Type B pancreatic cell (in vitro differentiated cells): ENCODE measurements at places on chromosomes 2 and 18. TPM values are rescaled to one million over a fixed set of nuclear protein-coding genes. Genes with fewer than 3 reads are reported as not detected.
A peak's percentile ranks its signal among the peaks of the same experiment; 100 is the strongest.

RAB6C gene
- total RNA-seq: 0.29 and 0.50 TPM in 2 replicates

CLIP4 gene
- total RNA-seq: 12.1 and 14.7 TPM in 2 replicates

DNA sequence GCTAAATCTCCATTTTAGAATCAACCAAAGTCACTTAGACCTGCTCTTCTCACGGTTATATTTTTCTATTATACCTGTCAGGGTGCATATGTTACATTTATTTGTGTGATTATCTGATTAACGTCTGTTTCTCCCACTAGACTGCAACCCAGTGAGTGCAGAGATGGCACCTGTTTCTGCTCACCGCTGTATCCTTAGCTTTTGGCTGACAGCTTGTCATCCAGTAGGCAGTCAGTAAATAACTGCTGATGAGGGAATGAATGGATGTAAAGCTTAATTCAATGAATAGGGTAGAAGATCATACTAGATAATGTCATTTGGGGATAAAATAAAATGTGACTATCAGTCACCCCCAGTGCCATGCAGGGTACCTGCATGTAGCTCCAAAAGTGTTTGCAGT lies 6.9 kb upstream of the CHRNA1 start:
- H3K27ac ChIP-seq: no peak overlapping the region
- peaks cover 4% of the 10 kb centered on the region for H3K27me3 ChIP-seq
- no peak overlapping the region for H3K4me3 ChIP-seq
- H3K4me1 ChIP-seq: peaks cover 17% of the 10 kb centered on the region
- no peaks in the 10 kb centered on the region for H3K36me3 ChIP-seq

DNA sequence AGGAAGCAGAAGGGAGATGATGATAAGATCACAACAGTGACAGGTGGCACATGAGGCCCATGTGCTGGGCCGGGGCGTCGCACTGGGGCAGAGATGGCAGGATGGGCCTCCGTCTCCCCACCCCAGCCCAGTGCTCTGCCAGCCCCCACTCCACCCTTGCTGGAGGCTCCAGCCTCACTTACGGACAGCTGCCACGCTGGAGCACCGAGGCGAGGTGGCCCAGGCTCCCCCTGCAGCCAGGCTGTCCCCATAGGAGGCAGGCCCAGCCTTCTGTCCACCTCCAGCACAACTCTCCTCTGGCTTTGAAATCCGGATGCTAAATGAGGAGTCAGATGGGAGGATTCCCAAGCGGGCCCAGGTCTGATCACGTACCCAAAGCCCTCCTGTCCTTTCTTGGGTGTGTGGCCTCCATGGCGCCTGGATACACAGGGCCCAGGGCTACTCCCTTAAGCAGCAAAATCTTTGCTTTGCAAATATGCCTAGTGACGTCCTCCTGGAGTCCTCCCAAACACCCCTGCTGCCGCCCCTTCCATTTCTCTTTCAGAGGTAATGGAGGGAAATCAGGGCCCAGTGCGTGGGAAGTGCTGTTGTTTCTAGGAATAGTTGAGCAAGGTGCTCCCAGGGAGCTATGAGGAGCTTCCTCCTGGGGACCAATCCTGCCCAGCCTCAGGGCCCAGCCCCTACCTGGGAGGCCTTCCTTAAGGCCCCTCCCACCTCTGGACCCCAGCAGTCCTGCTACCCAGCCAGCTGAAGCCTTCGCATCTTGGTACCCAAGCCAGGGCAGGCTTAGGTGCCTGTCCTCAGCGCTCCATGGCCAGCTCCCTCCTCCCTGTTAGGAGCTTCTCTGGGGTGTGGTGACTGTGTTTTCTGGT lies 170.4 kb upstream of the MYCN start:
- H3K4me3 ChIP-seq: no peak overlapping the region
- peaks cover 34% of the 10 kb centered on the region for H3K4me1 ChIP-seq
- no peaks in the 10 kb centered on the region for H3K27me3 ChIP-seq
- no peak for DNase-seq
- H3K27ac ChIP-seq: no peak overlapping the region

- no peak overlapping the region for H3K27ac ChIP-seq
- no peaks in the 10 kb centered on the region for H3K27me3 ChIP-seq
- H3K4me3 ChIP-seq: no peak overlapping the region
- H3K4me1 ChIP-seq: no peaks in the 10 kb centered on the region
These were observed 141.5 kb downstream of the SPHKAP start for GRCh38 chr2:228039752-228040534.

- no peaks in the 10 kb centered on the region for H3K36me3 ChIP-seq
- no peaks in the 10 kb centered on the region for H3K4me1 ChIP-seq
- H3K27me3 ChIP-seq: peaks cover 16% of the 10 kb centered on the region
- DNase-seq: no peak
These were observed 106.4 kb upstream of the CCDC85A start for GRCh38 chr2:56077359-56077915.

DNA sequence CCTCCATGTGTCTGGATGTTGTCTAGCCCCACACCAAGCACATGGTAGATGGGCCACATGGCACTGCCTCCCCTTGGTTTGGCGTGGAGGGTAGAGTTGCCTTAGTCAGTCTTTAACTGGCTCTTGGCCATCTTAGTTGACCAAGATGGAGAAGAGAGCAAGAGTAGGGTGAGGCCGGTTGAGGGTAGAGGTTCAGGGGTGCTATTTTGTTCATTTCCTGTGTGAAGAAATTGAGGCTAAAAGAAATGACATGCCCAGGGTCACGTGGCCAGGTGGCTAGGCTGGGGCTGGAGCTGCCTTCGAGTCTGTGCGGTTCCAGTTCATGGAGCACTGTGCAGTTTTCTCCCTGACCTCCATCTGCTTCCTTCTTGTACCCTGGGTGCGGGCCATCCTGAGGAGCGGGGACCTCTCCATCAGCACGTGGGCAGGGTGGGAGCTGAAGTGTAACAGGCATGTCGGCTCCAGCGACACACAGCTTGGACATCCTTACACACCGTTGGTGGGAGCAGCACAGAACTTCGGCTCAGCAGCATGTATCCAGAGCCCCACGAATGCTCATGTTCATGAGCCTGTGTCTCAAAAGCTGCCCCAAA lies 213.2 kb downstream of the GBX2 start:
- peaks cover 16% of the 10 kb centered on the region for H3K36me3 ChIP-seq
- no peak overlapping the region for H3K27ac ChIP-seq
- peaks cover 23% of the 10 kb centered on the region for H3K4me1 ChIP-seq
- no peak overlapping the region for H3K4me3 ChIP-seq

DNA sequence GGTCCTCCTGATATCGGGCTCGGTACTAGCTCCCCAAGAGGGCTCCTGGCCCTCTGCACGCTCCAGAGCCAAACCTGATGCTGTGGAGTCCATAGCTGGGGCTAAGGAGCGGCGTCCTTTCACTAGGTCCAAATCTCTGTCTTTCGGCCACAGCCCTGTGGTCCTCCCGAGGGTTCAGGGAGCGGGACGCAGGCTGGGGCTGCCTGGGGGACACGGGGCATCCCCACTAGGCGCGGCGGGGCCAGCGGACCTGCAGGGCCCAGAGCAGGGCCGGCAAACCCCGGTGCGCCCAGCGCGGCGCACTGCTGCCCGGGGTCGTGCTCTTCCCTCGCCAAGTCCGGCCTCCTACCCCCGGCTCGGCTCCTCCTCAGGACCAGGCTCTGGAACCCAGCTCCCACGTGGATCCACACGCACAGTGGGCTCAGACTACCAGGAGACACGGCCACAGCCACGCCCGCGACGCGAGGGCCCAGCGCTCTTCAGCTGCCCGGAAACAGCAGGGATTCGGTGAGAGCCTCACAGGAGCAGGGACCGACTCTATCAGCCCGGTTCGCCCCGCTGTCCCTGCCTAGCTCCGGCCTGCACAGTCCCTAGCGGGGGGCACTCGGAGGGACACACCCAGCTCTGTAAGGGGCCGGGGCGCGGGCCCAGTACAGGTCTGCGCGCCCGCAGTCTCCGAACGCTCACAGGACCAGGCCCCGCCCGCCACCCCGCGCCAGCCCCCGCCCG lies 593 bp downstream of the ZNF514 start:
- no peaks in the 10 kb centered on the region for H3K27me3 ChIP-seq
- H3K27ac ChIP-seq: peak overlapping the region; percentile 70
- H3K36me3 ChIP-seq: peaks cover 17% of the 10 kb centered on the region
- DNase-seq: peak; percentile 70
- H3K4me3 ChIP-seq: peak overlapping the region; percentile 89
- peaks cover 4% of the 10 kb centered on the region for H3K4me1 ChIP-seq

GRCh38 chr2:190794377-190794776 lies 86.2 kb upstream of the GLS start:
- H3K27ac ChIP-seq: peak overlapping the region; percentile 72
- H3K36me3 ChIP-seq: peaks cover 5% of the 10 kb centered on the region
- no peak overlapping the region for H3K4me3 ChIP-seq
- H3K27me3 ChIP-seq: no peaks in the 10 kb centered on the region

- H3K4me1 ChIP-seq: peaks cover 28% of the 10 kb centered on the region
- H3K27me3 ChIP-seq: no peaks in the 10 kb centered on the region
- no peak for DNase-seq
- no peak overlapping the region for H3K27ac ChIP-seq
- no peak overlapping the region for H3K4me3 ChIP-seq
These were observed 136.4 kb downstream of the SH3RF3 start for GRCh38 chr2:109265369-109265768.

- no peak for DNase-seq
- H3K4me1 ChIP-seq: peaks cover 10% of the 10 kb centered on the region
- no peak overlapping the region for H3K27ac ChIP-seq
- peaks cover 7% of the 10 kb centered on the region for H3K27me3 ChIP-seq
- H3K36me3 ChIP-seq: no peaks in the 10 kb centered on the region
These were observed 496.1 kb upstream of the MYT1L start for GRCh38 chr2:2827046-2827636.
